Thoracic aorta (tissue), 2 donors: ENCODE measurements at places on chromosomes 7 and 10.

DNA sequence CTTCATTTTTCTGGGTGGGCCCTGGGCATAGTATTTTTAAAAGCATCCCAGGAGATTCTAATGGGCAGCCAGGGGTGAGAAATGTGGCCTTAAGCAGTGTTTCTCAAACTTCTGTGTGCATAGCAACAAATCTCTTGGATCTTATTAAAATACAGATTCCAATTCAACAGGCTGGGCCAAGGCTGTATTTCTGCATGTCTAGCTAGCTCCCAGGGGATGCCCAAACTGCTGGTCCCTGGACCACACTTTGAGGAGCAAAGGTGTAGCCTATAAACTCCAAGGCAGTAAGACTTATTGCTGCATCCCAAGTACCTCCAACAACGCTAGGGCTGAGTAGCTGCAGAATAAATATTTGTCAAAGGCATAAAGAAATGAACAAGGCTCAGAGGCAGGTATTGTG, 292.9 kb upstream of the ZMIZ1 start:
- DNase-seq: no peak

- DNase-seq: no peak
Observed at GRCh38 chr10:48724127-48724526, 39.5 kb downstream of the WDFY4 start.

DNA sequence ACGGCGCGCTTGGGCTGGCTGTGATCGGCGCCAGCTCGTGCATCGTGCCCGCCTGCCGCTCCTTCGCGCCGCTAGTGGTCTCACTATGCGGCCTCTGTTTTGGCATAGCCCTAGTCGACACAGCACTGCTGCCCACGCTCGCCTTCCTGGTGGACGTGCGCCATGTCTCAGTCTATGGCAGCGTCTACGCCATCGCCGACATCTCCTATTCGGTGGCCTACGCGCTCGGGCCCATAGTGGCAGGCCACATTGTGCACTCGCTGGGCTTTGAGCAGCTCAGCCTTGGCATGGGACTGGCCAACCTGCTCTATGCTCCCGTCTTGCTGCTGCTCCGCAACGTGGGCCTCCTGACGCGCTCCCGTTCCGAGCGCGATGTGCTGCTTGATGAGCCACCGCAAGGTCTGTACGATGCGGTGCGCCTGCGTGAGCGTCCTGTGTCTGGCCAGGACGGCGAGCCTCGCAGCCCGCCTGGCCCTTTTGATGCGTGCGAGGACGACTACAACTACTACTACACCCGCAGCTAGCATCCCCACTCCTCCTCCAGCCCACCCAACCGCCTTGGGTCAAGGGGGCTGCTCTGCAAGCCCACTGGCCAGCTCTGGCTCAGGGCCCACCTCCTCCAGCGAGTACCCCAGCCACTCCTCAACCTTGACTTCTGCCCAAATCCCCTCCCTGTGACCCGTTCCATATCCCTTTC, 1.9 kb downstream of the SLC18A3 start:
- DNase-seq: no peak

- DNase-seq: no peak
Observed at GRCh38 chr10:34811968-34812514, 3.1 kb downstream of the PARD3 start.

GRCh38 chr10:34098821-34099567, 716.1 kb downstream of the PARD3 start:
- DNase-seq: no peak
